ENCODE measurements at places on chromosomes 11 and 22.
A peak's percentile ranks its signal among the peaks of the same experiment; 100 is the strongest.

- DNase-seq = no peak
Observed at GRCh38 chr11:62008193-62008592, 40.8 kb upstream of the FTH1 start.

DNA sequence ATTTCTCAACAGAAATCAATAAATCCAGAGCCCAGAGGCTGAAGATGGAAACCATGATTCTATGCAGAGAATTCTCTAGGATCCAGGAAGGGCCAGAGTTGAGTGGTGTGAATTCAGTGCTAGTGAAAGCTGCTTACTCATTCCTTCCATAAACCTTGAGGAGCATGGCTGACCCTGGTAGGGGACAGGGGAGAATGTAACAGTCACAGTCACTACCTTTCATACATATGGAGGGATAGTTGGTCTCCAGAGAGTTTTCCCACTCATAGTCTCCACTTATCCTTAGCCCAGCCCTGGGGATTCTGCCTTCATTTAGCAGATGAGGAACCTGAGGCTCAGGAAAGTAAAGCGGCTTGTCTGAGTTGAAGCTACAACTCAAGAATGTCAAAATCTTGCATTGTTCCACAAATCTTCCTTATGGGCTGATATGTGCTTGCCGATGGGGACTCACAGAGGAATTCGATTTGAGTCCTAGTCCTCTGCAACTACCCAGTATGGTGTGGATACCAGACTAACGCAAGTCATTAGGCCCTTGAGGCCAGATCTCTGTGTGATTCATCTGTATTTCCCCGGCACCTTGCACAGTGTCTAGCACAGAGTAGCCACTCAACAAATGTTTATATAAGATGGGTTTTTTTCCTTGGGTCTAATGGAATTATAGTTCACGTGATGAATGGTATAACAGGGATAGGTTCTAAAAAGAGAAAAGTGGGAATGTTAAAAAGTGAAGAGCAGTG, 3.7 kb upstream of the ANAPC15 start:
- no peak for DNase-seq

DNA sequence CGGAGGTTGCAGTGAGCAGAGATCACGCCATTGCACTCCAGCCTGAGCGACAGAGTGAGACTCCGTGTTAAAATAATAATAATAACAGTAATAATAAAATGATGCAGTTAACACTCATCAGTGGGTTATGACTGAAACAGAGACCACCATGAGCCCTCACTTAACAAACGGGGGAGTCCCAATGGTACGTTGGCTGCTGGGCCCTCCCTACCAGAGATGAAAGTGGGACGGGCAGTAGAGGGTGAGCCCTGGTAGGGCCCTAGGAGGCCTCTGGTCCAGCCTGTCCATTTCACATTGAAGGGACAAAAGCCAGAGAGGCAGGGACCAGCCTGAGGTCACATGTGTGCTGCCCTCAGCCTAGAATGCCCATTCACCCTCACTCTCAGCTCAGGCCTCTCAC, 13.7 kb upstream of the KIAA0930 start:
- DNase-seq = no peak

GRCh38 chr11:206526-207207, 532 bp downstream of the BET1L start:
- no peak for DNase-seq

GRCh38 chr11:69297787-69298266, 3.9 kb downstream of the MYEOV start:
- DNase-seq = no peak

GRCh38 chr22:49286181-49286760, 541.4 kb downstream of the BRD1 start:
- DNase-seq = no peak

DNA sequence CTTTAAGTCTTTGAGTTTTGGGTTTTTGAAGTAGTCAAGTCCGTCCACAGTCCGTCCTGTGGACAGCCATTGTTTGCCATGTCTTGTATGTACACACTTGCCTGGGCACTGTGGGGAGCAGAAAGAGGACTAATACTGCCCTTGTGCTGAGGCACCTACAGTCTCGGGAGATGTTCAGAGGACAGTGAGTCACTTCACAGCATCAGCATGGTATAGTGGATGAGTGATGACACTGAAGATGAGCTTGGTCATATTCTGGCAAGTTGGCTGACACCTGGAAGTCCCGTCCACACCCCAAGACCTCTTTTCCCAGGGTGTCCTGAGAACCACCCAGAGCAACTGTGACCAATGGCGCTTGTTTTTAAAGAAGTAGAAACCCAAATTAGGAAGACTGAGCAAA, 29.2 kb downstream of the NF2 start:
- DNase-seq = no peak

GRCh38 chr11:134993691-134994243, 581.7 kb upstream of the B3GAT1 start:
- DNase-seq = no peak

DNA sequence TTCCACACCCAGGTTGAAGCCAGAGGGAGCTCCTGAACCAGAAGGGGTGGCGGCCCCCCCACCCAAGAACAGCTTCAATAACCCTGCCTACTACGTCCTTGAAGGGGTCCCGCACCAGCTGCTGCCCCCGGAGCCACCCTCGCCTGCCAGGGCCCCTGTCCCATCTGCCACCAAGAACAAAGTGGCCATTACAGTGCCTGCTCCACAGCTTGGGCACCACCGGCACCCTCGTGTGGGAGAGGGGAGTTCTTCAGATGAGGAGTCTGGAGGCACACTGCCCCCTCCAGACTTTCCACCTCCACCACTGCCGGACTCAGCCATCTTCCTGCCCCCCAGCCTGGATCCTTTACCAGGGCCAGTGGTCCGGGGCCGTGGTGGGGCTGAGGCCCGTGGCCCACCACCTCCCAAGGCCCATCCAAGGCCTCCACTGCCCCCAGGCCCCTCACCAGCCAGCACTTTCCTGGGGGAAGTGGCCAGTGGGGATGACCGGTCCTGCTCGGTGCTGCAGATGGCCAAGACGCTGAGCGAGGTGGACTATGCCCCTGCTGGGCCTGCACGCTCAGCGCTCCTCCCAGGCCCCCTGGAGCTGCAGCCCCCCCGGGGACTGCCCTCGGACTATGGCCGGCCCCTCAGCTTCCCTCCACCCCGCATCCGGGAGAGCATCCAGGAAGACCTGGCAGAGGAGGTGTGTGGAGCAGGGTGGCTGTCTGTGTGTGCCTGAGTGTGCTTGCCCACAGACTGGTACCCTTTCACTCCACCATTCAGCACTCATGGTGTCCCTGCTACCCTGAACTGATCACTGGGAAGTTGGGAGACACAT, 6.7 kb downstream of the PHOX2A start:
- DNase-seq = no peak

GRCh38 chr11:69240332-69241074, 53.5 kb upstream of the MYEOV start:
- DNase-seq = no peak

- no peak for DNase-seq
Observed at GRCh38 chr22:48957987-48958321, 869.7 kb downstream of the BRD1 start.

DNA sequence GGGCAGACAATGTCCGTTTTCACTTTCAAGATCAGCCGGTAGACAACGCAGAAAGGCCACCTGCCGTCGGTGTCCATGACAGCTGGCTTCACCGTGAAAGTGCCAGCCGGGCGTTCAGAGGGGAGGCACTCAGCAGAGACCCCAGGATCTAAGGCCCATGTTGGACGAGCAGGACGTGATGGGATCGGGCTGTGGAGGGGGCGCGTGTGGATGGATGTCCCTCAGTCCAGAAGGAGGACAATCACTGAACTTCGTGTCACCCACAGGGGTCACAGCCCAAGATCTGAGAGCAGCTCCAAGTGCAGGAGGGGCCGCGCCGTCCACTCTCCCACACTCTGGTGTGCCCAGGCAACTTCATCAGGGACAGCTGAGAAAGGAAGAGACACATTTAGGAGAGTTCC, 164.4 kb downstream of the BRD1 start:
- DNase-seq = no peak

DNA sequence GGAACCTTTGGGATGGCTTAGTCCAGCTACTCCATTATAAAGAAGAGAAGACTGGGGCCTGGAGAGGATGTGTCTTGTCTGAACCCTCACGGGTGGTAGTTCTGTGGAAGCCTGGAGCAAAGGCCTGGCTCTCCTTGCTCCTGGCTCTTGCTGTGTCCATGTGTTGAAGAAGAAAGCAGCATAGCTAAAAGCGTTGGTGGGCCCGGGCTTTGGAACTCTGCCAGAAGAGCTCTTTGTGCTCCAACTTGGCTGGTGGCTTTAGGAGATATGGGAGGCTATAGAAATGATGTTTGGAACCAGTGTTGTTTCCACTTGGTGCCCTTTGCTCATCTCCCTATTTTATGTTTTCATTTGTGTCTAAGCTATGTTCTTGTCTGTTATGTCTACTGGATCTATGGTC, 131.1 kb downstream of the DBX1 start:
- DNase-seq = no peak

GRCh38 chr11:69465236-69466000, 16.0 kb upstream of the LINC01488 start:
- DNase-seq = no peak

GRCh38 chr22:17774206-17774925, at the start of gene BID:
Gene BID (minus strand): TSS chr22:17774469. CDS start chr22:17750116, 24,353 bp downstream.
- no peak for DNase-seq

DNA sequence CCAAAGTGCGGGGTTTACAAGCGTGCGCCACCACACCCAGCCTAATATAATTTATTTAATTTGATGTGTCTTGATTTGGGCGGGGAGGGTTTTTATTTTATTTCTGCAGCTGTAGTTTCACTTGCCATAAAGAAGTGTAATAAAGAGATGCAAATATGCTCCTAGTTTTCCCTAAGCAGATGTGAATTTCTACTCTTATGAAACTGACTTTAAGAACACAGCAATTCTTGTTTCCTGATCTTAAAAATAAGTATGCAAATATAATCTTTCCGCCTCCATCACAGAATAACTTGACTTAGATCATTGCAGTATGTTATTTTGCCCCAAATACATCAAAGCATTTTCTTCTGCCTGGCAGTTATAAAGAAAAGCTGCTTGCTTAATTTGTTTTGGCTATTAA, 4.4 kb downstream of the SPCS2 start:
- DNase-seq = no peak

DNA sequence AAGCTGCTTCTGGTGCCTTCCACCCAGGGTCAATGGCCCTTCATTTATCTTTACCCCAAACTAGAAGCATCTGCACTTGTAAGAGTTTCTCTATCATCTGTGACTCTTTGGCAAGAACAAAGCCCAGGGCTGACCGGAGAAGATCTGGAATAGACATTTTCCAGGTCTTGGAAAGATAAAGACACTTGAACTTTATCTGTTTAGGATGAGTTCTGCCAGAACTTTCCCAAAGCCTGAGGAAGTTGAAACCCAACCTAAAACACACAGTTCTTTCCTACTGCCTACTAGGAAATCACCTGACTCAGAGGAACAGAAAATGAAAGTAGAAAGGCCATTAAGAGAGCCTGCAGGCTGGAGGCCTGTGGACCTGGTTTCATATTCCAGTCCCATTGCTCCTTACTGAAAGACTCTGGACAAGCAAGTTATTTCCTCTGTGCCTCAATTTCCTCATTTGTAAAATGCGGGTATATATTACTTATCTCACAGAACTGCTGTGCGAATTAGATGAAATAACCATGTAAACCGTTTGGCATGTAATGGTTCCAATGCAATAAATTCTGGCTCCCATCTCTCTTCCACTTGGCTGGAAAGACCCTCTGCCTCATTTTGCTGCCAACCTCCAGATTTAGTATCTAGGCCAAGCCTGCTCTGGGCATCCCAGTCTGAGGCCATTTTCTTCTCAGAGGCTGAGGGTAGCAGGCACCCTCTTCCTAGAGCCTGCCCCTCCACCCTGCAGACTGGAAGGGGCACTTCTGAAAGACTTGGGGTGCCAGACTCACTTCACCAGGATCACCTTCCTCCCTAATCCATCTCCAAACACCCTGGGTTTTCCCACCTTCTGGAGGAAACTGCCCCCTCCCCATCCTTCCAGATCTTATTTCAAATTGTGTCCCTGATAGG, 1.2 kb downstream of the UBE2L6 start:
- DNase-seq = peak; percentile 16

DNA sequence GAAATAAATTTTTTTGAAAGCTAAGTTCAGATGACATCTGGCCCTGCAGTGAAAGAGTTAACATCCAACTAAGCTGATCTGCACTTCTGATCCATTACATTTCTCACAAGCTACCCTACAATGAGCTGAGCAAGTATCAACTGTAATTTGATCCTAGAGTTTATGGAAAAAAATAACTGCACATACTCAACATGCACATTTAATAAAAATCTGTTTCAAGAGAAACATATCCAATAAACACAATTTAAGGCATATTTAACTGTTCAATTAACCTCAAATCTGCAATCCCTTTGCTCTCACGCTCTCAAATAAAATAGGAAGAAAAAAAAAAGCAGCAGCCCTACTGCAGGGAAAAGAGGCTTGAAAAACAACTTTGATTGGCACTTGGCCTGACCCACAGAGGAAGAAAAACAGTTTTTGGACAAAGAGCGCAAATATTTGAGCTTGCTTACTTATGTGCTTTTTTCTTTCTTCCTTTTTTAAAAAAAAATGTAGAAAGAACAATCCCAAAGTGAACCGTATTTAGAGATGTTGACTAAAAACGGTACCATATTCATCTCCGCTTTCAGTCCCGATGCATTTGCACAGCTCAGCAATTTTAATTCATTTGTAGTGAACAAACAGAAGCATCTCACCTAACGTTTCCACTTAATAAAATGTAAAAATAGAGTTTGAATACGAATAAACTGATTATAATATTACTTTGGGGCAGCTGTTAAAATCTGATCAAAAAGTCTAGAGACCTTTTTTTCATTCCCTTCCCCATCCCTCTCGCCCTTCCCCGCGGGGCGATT, 1.6 kb downstream of the SESN3 start:
- DNase-seq = no peak

DNA sequence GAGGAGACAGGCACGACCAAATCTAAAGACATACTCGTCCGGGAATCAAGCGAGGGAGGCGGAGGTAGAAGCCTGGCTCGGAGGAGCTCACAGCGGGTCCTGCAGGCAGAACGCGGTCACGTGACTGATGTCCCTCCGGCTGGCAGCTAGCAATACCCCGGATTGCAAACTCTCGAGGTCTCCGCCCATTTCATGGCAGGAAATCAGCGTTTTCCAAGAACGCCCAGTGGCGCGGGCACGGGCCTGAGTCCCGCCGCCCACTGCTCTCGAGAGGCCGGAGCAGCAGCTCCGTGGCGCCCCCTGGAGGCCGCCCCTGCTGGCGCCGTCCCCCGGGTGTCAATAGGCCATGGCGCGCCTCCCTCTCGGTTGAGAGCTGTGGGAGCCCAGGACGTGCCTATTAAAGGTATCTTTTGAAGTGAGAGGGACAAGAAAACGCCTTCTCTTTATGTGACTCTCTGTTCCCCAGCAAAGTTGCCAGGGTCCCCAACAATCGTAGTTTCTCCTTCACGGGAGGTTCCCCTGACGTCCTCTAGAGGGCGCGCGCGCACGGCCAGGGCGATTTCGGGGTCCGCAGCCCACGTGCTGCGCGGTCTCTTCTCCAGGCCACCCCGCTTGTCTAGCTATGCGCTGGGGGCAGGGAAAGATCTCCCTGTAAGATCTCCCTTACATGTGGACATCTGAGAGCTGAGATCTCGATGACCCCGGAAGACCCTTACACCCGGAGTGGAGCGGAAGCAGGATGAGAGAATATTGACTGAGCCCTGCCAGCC, 37.3 kb upstream of the RBFOX2 start:
- peak; percentile 89 for DNase-seq

Data from GM04504 (cell line).